ENCODE measurements at places on chromosomes 16 and 17.

DNA sequence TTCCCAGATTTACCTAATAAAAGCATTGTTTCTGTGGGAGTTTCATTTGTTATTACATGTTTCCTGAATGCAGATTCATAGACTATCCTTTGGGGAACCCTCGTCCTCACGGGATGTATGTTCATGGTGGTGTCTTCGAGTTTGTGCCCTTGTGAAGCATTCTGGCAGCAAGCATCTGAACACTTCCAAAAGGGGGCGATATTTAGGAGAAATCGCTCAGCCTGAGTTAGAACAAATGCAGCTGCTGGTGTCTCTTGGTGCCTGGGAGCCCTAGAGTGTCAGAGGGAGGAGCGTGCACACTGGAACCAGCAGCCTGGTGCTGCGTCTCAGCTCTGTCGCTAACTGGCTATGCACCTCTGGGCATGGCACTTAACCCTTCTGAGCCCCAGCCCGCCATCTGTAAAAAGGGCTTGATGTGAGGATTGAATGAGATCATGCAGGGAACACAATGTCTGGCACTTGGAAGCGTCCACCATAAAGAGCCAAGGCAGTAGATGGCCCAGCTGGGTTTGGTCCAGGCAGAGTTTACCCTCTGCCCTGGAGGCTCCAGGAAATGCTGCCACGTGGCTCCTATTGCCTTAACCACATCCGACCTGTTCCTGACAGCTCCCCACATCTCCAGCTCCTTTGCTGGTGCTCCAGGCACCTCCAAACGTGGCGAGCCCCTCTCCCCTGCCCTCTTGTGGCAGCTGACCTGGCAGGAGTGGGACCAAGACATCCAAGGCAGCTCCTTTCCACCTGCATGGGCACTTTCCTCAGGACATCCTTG, 25.0 kb upstream of the C16orf78 start:
- DNase-seq: no peak

DNA sequence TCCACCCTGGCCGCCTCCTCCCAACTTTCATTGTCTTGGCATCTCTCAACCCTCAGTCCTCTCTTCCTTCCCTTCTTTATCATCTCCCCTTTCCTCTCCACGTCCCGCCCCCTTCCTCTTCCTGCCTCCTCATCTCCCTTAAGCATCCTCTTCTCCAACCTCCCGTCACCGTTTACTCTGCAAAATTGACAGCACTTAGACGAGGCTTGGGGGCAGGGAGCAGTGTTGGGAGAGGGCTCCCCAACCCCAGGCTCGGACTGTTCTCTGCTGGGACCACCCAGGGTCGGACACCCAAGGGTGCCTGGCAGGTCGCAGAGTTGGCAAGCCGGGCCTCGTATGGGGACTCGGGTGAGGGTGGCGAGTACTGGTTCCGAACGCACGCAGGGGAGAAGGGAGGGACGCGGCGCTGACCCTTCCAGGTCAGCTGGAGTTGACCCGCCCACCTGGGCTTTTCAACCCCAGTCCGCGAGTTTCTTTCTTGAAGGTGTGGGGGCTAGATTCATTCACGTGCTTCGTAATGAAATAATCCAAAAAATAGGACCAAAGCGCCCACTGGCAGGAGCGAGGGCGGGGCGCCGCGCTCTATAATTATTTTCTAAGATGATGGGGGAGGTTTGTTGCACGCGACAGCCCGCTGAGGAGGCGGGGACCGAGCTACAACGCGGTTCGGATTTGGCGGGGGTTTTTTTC, 775 bp upstream of the PAGR1 start:
- peak; percentile 52 for DNase-seq

DNA sequence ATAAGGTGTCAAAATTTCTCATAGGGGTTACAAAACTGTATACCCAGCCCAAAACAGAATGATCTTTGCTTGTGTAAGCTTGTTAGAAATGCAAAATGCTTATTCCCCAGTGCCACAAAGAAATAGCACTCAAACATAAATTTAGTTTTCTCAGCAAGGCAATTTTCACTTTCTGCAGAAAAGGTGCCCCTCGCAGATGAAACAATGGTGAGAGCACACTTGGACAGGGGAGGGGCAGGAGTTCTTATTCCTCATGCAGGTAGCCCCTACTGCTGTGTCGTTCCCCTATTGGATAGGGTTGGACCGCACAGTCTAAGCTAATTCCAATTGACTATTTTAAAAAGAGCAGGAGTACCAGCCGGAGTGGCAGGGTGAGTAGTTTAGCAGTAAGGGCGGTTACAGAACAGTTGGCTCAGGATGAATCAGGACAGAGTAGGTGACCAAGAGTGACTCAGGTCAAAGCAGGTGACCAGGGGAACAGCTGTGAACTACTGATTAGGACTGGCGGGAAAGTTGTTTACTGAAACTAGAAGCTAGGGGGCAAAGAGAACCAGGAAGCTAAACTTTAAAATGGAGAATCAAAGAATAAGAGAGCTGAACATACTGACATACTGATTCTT, 5.5 kb upstream of the LDHD start:
- no peak for DNase-seq

DNA sequence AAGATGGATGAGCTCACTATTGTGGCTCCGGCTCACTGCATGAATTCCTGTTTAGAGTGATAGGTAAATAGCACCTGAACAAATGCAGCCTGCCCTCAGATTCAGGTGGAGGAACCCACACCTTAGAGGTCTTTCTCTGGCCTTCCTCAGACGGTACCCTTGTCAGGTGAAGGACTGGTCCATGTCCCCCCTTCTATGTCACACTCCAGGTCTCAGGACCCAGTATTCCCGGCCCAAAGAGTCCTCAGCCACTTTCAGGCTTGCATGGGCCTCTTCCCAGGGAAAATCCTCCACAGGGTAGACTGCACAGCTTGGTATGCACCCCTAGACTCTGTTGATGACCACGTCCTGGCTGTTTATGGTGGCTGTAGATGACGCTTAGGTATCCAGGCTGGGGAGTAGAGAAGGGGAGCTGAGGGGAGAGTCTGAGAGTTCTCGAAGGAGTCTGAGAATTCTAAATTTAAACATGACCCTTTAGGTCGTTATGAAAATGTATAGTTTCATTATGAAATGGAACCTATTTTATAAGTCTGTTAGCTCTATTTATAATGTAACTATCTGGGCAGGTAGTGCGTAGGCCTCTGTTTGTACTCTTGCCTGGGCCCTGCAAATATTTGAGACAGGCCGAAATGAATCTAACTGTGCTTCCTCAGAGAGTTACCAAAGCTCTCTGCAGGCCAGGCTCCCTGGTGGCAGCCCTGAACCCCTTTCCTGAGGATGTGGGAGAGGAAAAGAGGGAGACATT, 32.5 kb upstream of the CCR7 start:
- no peak for DNase-seq

- no peak for DNase-seq
Observed at GRCh38 chr17:19347323-19348080, 15.0 kb downstream of the B9D1 start.

- no peak for DNase-seq
Observed at GRCh38 chr17:3870871-3871306, 22.0 kb downstream of the CAMKK1 start.

- DNase-seq: peak; percentile 73
Observed at GRCh38 chr16:1152651-1153259, at the start of gene CACNA1H. Gene CACNA1H (plus strand): TSS chr16:1153106. CDS start chr16:1153738, 632 bp downstream.

- DNase-seq: peak; percentile 52
Observed at GRCh38 chr16:88561485-88562359, 8.5 kb upstream of the ZC3H18 start.

DNA sequence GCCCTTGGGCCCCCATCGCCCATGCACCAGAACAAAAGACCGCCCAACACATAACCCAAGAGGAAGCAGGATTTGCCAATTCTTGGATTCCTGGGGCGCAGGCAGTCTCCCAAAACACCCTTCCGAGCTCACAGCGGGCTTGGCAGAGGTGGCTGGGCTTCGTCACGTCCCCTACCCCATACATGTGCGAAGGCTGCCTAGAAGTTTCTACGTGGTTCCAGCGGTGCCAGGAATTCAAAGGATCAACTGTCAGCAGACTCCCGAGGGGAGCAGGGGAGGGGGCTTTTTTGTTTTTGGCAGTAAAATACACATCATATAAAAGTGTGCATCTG, 80.8 kb upstream of the PLCG2 start:
- DNase-seq: no peak

All from activated CD4-positive, alpha-beta T cell treated with anti-CD3 and anti-CD28 coated beads for 4 hours (primary cell).